Activated CD4-positive, alpha-beta T cell treated with anti-CD3 and anti-CD28 coated beads, Interleukin-2, amount 10 ng/mL, durations not matched to agents 24 days and 14 days (primary cell): ENCODE measurements at places on chromosomes 5 and 9. TPM values are rescaled to one million over a fixed set of nuclear protein-coding genes. Genes with fewer than 3 reads are reported as not detected.

Gene HTR4
- not detected in 2 replicates for total RNA-seq

Gene ANP32B
- 332 and 333 TPM in 2 replicates for total RNA-seq

Gene ANKRD33B
- 21.0 and 21.7 TPM in 2 replicates for total RNA-seq

Gene AHRR
- total RNA-seq, result 25.8 and 26.0 TPM in 2 replicates

Gene TEX53
- not detected in 2 replicates for total RNA-seq

DNA sequence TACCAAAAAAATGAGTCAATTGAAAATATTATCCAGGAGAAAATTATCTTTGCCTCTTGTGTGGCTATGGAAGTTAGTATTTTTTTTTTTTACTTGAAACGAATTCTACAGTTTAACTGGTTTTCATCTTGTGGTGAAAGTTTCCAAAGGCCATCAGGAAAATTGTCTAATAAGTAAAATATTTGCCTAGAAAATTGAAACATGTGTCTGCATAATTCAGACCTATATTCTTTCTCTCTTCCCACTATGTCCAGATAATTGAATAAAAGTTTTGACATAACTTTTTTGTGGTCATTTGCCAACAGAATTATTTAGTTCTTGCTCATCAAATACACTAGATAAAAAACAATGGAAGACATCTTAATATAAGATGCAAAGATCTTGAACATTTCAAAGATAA, 321.5 kb upstream of the RPS23 start:
- no peak for DNase-seq
- no peak overlapping the region for H3K27ac ChIP-seq
- H3K4me1 ChIP-seq, result no peaks in the 10 kb centered on the region
- peaks cover 21% of the 10 kb centered on the region for H3K27me3 ChIP-seq
- no peak overlapping the region for H3K4me3 ChIP-seq

DNA sequence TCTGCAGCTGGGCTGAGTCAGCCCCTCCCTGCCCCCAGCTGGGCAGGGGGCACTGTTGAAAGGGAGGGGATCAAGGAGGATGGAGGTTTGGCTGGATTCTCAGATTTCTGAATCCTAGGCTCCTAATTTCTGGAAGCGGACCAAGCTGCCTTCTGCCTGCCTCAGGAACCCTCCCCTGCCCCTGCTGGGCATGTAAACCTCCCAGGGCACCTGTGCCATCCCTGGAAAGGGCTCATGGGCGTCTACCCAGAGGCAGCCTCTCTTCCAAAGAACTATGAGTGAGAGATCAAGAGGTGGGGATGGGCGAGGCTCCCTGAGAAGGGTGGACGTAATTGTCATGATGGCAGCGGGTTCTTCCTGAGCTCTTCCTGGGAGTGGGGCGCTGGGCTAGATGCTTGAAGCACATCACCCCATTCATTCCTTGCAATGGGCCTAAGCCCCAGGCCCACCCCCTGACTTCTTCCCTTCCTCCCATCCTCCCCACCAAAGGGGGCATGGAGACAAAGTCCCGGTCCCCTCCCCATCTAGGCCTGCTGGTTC, 21.6 kb downstream of the CSF1R start:
- H3K4me3 ChIP-seq, result no peak overlapping the region
- peaks cover 15% of the 10 kb centered on the region for H3K4me1 ChIP-seq
- DNase-seq, result no peak
- H3K27me3 ChIP-seq, result no peaks in the 10 kb centered on the region

DNA sequence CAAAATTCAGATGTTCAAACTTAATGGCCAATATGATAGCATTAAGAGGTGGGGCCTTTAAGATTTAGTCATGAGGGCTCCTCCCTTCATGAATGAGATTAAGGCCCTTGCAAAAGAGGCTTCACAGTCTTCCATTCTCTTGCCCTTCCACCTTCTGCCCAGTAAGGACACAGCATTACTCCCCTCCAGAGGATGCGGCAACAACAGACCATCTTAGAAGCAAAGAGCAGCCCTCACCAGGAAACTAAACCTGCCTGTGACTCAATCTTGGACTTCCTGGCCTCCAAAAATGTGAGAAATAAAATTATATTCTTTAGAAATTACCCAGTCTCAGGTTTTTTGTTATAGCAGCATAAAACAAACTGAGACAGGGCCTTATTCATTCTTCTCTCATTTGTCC, 8.2 kb downstream of the AP3B1 start:
- DNase-seq, result no peak
- H3K27me3 ChIP-seq, result no peaks in the 10 kb centered on the region
- H3K4me1 ChIP-seq, result peaks cover 31% of the 10 kb centered on the region
- H3K27ac ChIP-seq, result no peak overlapping the region

- H3K36me3 ChIP-seq, result no peaks in the 10 kb centered on the region
- no peak overlapping the region for H3K27ac ChIP-seq
- DNase-seq, result no peak
- no peaks in the 10 kb centered on the region for H3K27me3 ChIP-seq
Measured at GRCh38 chr5:124193371-124193789, 553.1 kb downstream of the ZNF608 start.

GRCh38 chr9:95103871-95104580, 213.5 kb downstream of the FANCC start:
- no peaks in the 10 kb centered on the region for H3K36me3 ChIP-seq
- DNase-seq, result no peak

GRCh38 chr5:84036842-84037241, 316.2 kb upstream of the HAPLN1 start:
- H3K27ac ChIP-seq, result no peak overlapping the region
- no peaks in the 10 kb centered on the region for H3K36me3 ChIP-seq
- H3K4me1 ChIP-seq, result no peaks in the 10 kb centered on the region
- DNase-seq, result no peak
- no peaks in the 10 kb centered on the region for H3K27me3 ChIP-seq

GRCh38 chr9:107390778-107391177, 98.8 kb downstream of the KLF4 start:
- no peak overlapping the region for H3K4me3 ChIP-seq
- H3K27ac ChIP-seq, result no peak overlapping the region
- DNase-seq, result no peak
- no peaks in the 10 kb centered on the region for H3K4me1 ChIP-seq

DNA sequence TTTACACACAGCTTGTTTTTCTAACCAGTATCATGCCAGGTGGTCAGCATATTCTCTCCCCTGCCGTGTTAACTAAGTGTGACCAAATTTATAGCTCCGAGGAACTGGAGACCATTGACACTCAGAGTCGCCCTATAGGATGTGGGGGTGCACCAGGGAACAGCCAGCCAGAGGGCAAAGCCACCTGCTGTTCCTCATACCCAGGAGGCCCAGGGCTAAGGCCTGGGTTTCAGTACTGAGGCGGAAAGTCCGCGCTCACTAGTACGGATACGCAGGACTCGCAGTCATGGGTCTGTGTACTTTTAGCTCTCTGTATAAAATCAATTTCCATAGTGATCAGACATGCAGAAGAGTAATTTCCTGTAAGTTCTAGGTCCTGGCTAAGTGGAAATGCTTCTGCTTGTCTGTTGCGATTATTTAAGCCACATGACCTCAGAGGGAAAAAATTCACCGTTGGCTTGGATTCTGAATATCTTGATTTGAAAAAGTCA, 247.0 kb downstream of the AOPEP start:
- no peak overlapping the region for H3K27ac ChIP-seq
- H3K36me3 ChIP-seq, result no peaks in the 10 kb centered on the region
- no peak overlapping the region for H3K4me3 ChIP-seq

GRCh38 chr5:33981408-33982162, 2.9 kb downstream of the SLC45A2 start:
- no peak overlapping the region for H3K4me3 ChIP-seq
- H3K36me3 ChIP-seq, result peaks cover 3% of the 10 kb centered on the region
- peaks cover 2% of the 10 kb centered on the region for H3K27me3 ChIP-seq
- no peak overlapping the region for H3K27ac ChIP-seq
- H3K4me1 ChIP-seq, result no peaks in the 10 kb centered on the region

GRCh38 chr9:114433086-114433485, 45.3 kb upstream of the AKNA start:
- no peak for DNase-seq
- no peaks in the 10 kb centered on the region for H3K36me3 ChIP-seq
- H3K27ac ChIP-seq, result no peak overlapping the region
